ENCODE measurements at places on chromosomes 5 and 9. TPM values are rescaled to one million over a fixed set of nuclear protein-coding genes. Genes with fewer than 3 reads are reported as not detected.

MUSK gene
- total RNA-seq = not detected

NUTM2F gene
- not detected for total RNA-seq

CHSY3 gene
- total RNA-seq = 1.4 TPM

SLC2A8 gene
- total RNA-seq = 24.6 TPM

BTNL3 gene
- not detected for total RNA-seq

CDC20B gene
- total RNA-seq = not detected

UBAP2 gene
- 75.0 TPM for total RNA-seq

MRPL50 gene
- 25.1 TPM for total RNA-seq

LOX gene
- 2.2 TPM for total RNA-seq

FREM1 gene
- total RNA-seq = 2.6 TPM

PCDHGA8 gene
- 1.4 TPM for total RNA-seq

PCA3 gene
- not detected for total RNA-seq

ATOX1 gene
- total RNA-seq = 77.9 TPM

ECM2 gene
- total RNA-seq = not detected

PIK3R1 gene
- total RNA-seq = 13.7 TPM

COL27A1 gene
- total RNA-seq = 22.8 TPM

SPAG8 gene
- 0.37 TPM for total RNA-seq

HMHB1 gene
- not detected for total RNA-seq

CYLC2 gene
- total RNA-seq = not detected

SPATA31D3 gene
- not detected for total RNA-seq

GPR150 gene
- total RNA-seq = not detected

CRHBP gene
- not detected for total RNA-seq

SPDL1 gene
- total RNA-seq = 44.5 TPM

All from H1 (cell line).